ENCODE measurements at places on chromosomes 13 and 19. TPM values are rescaled to one million over a fixed set of nuclear protein-coding genes. Genes with fewer than 3 reads are reported as not detected.

Gene CCDC70
- total RNA-seq = not detected

Gene RCBTB1
- 19.9 TPM for total RNA-seq

Gene LRG1
- total RNA-seq = not detected

Gene KLK14
- not detected for total RNA-seq

Gene BRME1
- 0.99 TPM for total RNA-seq

Gene F10
- total RNA-seq = 11.8 TPM

Gene SPACA4
- not detected for total RNA-seq

Gene FGF22
- not detected for total RNA-seq

Gene FPR1
- not detected for total RNA-seq

Gene OVOL3
- total RNA-seq = not detected

Gene KANK3
- total RNA-seq = 0.26 TPM

Gene TEX26
- total RNA-seq = not detected

Gene CEACAM4
- total RNA-seq = not detected

Gene BEST2
- not detected for total RNA-seq

Gene ZNF98
- total RNA-seq = not detected

Gene FARP1
- 21.5 TPM for total RNA-seq

Gene KLK10
- total RNA-seq = not detected

Gene ZNF723
- total RNA-seq = not detected

Gene MEDAG
- 21.9 TPM for total RNA-seq

Gene NAPSA
- 0.36 TPM for total RNA-seq

Gene GJB2
- 0.07 TPM for total RNA-seq

Gene FAAP24
- 1.1 TPM for total RNA-seq

Gene SYMPK
- total RNA-seq = 57.3 TPM

Gene SYCN
- not detected for total RNA-seq

Gene C19orf33
- not detected for total RNA-seq

Gene PEG3
- 4.6 TPM for total RNA-seq

Gene NPHS1
- not detected for total RNA-seq

Gene P2RY11
- 10.1 TPM for total RNA-seq

Gene MBD3L3
- not detected for total RNA-seq

Gene DMKN
- total RNA-seq = 3.6 TPM

Gene TUBA3C
- total RNA-seq = not detected

Gene IL11
- 13.9 TPM for total RNA-seq

Gene TBXA2R
- 3.0 TPM for total RNA-seq

Gene RNF225
- total RNA-seq = 0.13 TPM

Gene IGFL3
- total RNA-seq = not detected

Gene ZIC2
- not detected for total RNA-seq

Gene TUBB4A
- not detected for total RNA-seq

Gene FGF9
- total RNA-seq = 0.39 TPM

Gene CLDND2
- total RNA-seq = not detected

Gene CAPN12
- total RNA-seq = 0.13 TPM

Gene DAND5
- 0.13 TPM for total RNA-seq

Gene IGFL2
- 0.13 TPM for total RNA-seq

Gene SIGLEC8
- total RNA-seq = not detected

Gene YJEFN3
- total RNA-seq = 0.26 TPM

Gene WDR88
- total RNA-seq = not detected

Gene KCNRG
- total RNA-seq = 5.1 TPM

Gene CD70
- total RNA-seq = not detected

Gene TTC9B
- total RNA-seq = not detected

Gene UFM1
- total RNA-seq = 89.1 TPM

Gene KLK2
- total RNA-seq = not detected

Gene ACP7
- 11.4 TPM for total RNA-seq

Gene HCN2
- total RNA-seq = 2.4 TPM

All from smooth muscle cell of the pulmonary artery (primary cell).